ENCODE measurements at places on chromosomes 3 and 15. TPM values are rescaled to one million over a fixed set of nuclear protein-coding genes. Genes with fewer than 3 reads are reported as not detected.

Gene ZCWPW2
- 0.87 TPM for total RNA-seq

DNA sequence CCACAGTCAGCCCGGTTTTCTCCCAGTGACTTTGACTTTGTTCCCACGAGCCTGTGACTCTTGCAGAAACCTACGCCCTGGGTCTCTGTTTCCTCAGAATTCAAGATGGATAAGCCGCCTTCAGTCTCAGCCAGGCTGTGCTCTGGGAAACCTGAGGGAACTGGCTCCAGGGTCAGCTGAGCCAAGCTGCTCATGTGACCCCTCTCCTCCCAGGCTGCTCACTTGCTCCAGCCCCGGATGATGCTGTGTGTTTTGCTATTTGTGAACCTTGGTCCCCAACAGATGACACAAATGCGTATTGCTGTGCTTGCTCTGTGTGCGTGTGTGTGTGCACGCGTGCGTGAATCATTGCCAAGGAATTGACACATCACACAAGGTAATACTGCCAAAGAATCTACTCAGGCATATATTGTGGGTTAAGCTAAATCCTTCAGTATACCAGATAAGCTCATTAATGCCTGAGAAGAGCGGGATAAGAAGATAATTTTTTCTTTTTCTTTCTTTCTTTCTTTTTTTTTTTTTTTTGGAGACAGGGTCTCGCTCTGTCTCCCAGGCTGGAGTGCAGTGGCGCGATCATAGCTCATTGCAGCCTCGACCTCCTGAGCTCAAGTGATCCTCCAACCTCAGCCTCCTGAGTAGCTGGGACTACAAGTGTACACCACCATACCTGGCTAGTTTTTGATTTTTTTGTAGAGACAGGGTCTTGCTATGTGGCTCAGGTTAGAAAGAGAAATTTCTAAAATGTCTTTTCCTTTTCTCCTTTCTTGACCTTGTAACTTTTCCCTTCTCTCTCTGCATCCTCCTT, 29.2 kb upstream of the UMPS start:
- peak; percentile 94 for DNase-seq

DNA sequence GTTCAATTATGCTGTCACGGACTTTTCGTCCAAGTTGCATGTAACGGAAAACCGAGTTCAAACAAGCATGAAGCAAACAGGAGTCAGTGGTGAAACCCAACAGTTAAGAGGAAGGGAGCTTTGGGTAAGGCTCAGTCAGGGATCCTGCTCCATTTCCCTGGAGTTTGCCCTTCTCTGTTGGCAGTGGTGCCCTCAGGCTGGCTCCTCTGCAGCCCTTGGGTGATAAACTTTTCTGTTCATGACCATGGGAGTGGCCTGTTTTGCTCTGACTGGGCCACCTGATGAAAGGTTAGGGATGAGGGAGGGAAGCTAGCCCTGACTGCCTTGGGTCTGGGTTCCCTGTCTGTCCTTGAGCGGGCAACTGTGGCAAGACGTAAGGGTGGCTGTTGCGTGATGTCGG, 16.1 kb downstream of the CHAC1 start:
- DNase-seq = no peak

Gene GPR15
- not detected for total RNA-seq
